ENCODE measurements at places on chromosomes 2 and 18. TPM values are rescaled to one million over a fixed set of nuclear protein-coding genes. Genes with fewer than 3 reads are reported as not detected.

THUMPD2 gene
- polyA plus RNA-seq, result 12.7 TPM

UGT1A7 gene
- not detected for polyA plus RNA-seq

DUSP2 gene
- polyA plus RNA-seq, result 60.8 TPM

APCDD1 gene
- 2.5 TPM for polyA plus RNA-seq

SPP2 gene
- not detected for polyA plus RNA-seq

INPP5D gene
- polyA plus RNA-seq, result 97.4 TPM

HOXD13 gene
- polyA plus RNA-seq, result not detected
